Activated CD8-positive, alpha-beta T cell treated with anti-CD3 and anti-CD28 coated beads for 36 hours (primary cell): ENCODE measurements at places on chromosomes 5 and 9. TPM values are rescaled to one million over a fixed set of nuclear protein-coding genes. Genes with fewer than 3 reads are reported as not detected.
A peak's percentile ranks its signal among the peaks of the same experiment; 100 is the strongest.

GRCh38 chr9:126114409-126114760 lies 212.2 kb upstream of the MVB12B start:
- H3K27me3 ChIP-seq, result peaks cover 9% of the 10 kb centered on the region
- H3K4me3 ChIP-seq, result no peak overlapping the region
- no peaks in the 10 kb centered on the region for H3K36me3 ChIP-seq

DNA sequence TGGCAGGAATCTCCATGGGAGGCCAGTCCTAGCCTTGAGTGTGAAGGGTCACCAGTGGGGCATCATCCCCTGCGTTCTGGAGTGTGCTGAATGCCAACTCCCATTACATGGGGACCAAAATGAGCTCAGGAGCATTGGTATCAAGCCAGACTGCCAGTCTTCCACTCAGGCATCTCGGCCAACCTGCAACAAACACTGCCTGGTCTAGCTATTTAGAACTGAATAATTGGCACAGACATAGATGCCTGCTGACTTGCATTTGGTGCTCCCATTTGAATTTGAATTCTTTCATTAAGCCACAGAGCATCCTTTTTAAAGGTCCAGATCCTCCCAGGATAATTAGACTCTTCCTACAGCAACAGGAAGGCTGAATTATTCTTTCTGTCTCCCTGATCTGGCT lies 116.6 kb upstream of the ABCA1 start:
- no peaks in the 10 kb centered on the region for H3K4me1 ChIP-seq
- no peak for DNase-seq
- no peak overlapping the region for H3K4me3 ChIP-seq

GRCh38 chr5:84286662-84287061 lies 98.0 kb downstream of the EDIL3 start:
- no peaks in the 10 kb centered on the region for H3K27me3 ChIP-seq
- H3K27ac ChIP-seq, result no peak overlapping the region
- H3K4me3 ChIP-seq, result no peak overlapping the region
- H3K4me1 ChIP-seq, result no peaks in the 10 kb centered on the region
- H3K36me3 ChIP-seq, result no peaks in the 10 kb centered on the region

DNA sequence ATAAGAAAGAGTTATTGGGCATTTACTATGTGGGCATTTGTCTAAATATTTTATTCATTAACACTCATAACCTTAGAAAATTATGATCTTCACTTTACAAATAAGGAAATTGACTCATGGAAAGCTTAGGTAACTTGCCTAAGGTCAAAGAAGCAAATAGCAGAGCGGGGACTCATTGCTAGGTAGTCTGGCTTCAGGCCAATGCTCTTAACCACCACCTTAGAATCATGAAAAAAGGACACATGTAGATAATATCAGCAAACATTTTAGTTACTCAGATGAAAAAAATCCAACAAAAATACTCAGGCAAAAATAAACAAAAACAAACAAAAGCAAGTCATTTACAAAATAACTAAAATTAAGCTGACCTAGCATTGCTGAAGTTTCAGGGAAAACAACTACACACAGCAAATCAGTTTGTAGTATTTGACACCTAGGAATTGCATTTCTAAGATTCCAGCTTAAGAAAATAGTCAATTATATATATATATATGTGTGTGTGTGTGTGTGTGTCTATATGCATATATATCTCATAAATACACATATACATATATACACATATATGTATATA lies 166.0 kb downstream of the HMHB1 start:
- H3K27me3 ChIP-seq, result no peaks in the 10 kb centered on the region
- H3K4me3 ChIP-seq, result no peak overlapping the region
- H3K27ac ChIP-seq, result no peak overlapping the region
- DNase-seq, result no peak
- no peaks in the 10 kb centered on the region for H3K36me3 ChIP-seq
- no peaks in the 10 kb centered on the region for H3K4me1 ChIP-seq

DNA sequence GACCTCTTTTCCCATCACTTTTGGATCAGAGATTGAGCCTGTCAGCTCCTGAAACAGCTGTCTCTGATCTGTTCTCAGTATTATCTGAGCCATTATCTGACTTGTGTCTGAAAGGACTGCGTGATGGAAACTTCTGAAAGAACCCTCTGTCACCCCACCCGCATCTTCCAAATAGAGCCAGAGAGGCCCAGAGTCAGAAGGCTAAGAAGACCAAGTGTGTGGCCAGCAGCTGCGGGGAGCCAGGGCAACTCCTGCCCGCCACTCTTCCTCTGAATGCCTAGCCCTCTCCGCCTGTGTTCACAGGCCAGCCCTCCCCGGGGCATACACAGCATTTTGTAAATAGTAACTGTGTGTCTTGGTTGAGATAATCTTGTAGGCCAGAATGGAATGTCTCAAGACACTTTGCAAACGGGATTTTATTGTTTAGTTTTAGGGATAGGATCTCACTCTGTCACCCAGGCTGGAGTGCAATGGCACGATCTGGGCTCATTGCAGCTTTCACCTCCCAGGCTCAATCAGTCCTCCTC lies 92.7 kb downstream of the AOPEP start:
- H3K4me3 ChIP-seq, result no peak overlapping the region
- H3K36me3 ChIP-seq, result peaks cover 5% of the 10 kb centered on the region
- peaks cover 7% of the 10 kb centered on the region for H3K4me1 ChIP-seq
- H3K27me3 ChIP-seq, result no peaks in the 10 kb centered on the region

GRCh38 chr5:73861313-73861988 lies 235.5 kb downstream of the ARHGEF28 start:
- H3K4me3 ChIP-seq, result no peak overlapping the region
- no peaks in the 10 kb centered on the region for H3K36me3 ChIP-seq
- H3K27ac ChIP-seq, result no peak overlapping the region
- no peak for DNase-seq
- peaks cover 20% of the 10 kb centered on the region for H3K27me3 ChIP-seq

DNA sequence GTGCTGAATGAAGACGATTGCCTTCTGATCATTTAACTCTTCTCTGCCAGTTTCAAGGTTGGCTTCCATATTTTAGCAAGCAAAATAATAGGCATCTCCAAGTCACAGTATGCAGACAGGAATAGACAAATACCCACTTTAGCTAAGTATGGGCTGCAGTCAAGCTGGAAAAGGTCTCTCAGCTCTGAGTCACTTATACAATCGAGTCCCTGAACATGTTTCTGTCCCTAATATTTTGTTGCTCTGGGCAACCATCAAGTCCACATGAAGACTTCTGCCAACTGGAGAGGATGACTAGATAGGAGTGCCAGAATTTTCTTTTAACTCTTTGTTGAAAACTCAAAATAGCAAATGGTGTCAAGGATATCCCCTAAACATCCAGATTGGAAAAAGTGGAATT lies 575.3 kb downstream of the RAB3C start:
- H3K4me1 ChIP-seq, result peaks cover 22% of the 10 kb centered on the region
- H3K36me3 ChIP-seq, result no peaks in the 10 kb centered on the region
- no peak overlapping the region for H3K27ac ChIP-seq
- H3K4me3 ChIP-seq, result no peak overlapping the region

GRCh38 chr5:109865637-109866036 lies 175.9 kb downstream of the MAN2A1 start:
- no peak overlapping the region for H3K4me3 ChIP-seq
- peaks cover 69% of the 10 kb centered on the region for H3K4me1 ChIP-seq
- peak; percentile 38 for DNase-seq

- H3K4me3 ChIP-seq, result peak overlapping the region; percentile 57
- no peaks in the 10 kb centered on the region for H3K27me3 ChIP-seq
- DNase-seq, result no peak
- no peak overlapping the region for H3K27ac ChIP-seq
Observed at GRCh38 chr9:137458194-137459151, 661 bp downstream of the NSMF start.

DNA sequence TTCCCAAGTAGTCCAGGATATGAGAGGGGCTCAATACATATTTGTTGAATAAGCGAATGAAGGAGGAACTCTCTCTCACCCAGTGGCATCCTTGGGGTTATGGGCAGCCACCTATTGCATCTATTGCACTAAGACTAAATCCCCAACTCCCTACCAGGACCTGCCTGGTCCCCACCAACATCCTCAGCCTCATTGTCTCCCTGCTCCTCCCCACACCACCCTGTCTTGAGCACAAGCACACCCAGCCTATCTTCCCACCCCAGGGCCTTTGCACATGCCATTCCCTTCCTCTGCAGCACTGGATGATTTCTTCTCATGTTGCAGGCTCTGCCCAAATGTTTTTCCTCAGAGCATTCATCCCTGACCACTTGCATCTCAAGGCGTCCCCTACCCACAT lies 133.8 kb downstream of the BARX1 start:
- no peak for DNase-seq
- H3K4me3 ChIP-seq, result no peak overlapping the region
- no peaks in the 10 kb centered on the region for H3K36me3 ChIP-seq

GRCh38 chr9:112705768-112706427 lies 12.0 kb downstream of the INIP start:
- H3K27me3 ChIP-seq, result no peaks in the 10 kb centered on the region
- no peak overlapping the region for H3K4me3 ChIP-seq
- peaks cover 23% of the 10 kb centered on the region for H3K4me1 ChIP-seq
- peaks cover 18% of the 10 kb centered on the region for H3K36me3 ChIP-seq

- no peaks in the 10 kb centered on the region for H3K27me3 ChIP-seq
- no peak for DNase-seq
- no peak overlapping the region for H3K4me3 ChIP-seq
Observed at GRCh38 chr5:132446621-132447020, 44.0 kb downstream of the IRF1 start.

DNA sequence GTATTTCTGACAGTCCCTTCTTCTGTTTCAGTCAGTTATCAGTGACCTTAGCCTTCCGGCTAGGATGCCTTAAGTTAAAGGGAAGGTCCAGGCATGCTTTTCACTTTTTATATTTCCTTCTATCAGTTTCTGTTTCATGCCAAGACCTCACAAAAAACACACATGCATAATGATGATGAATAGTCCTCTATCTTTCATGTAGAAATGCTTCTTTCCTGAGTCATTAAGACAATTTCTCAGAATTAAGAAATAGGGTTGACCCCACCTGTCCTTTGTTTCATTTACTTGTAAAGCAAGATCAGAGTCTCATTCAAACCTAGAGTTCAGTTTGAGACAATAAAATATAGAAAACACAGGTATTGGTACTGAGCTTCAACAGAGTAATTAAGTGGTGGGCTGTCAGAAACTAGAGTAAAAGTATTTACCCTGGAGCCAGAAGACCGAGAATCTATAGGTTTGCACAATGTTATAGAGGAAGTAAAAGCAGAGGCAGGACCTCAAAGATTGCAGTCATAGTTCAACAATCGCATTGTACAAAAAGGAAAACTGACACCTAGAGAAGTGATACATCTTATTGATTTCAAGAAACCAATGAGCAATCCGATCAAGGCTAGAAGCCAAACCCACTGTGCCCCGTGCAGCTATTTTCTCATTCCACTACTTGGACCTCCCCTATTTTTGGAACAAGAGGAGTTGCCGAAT lies 118.7 kb upstream of the PUM3 start:
- H3K36me3 ChIP-seq, result no peaks in the 10 kb centered on the region
- no peak for DNase-seq
- no peaks in the 10 kb centered on the region for H3K4me1 ChIP-seq
- H3K4me3 ChIP-seq, result no peak overlapping the region
- H3K27me3 ChIP-seq, result peaks cover 7% of the 10 kb centered on the region

DNA sequence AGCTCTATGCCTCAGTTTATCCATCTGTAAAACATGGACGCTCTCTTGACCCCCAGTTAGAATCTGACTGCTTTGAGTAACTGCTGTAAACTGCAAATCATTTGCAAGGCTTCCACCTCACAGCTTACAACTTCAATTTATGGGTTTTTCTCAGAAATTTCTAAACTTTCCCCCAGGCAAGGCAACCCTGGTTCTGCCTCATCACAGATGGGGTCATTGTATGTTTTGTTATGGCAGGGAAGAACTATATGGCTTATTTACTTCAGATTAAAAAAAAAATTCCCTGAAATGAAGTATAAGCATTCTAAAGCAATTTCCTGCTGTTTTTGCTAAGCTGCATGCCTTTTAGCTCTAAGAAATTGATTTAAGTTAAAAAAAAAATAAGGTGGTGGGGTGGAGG lies 60.0 kb downstream of the TMEM215 start:
- no peak overlapping the region for H3K27ac ChIP-seq
- no peaks in the 10 kb centered on the region for H3K36me3 ChIP-seq
- H3K4me3 ChIP-seq, result no peak overlapping the region
- H3K27me3 ChIP-seq, result peaks cover 13% of the 10 kb centered on the region

- H3K4me1 ChIP-seq, result peaks cover 20% of the 10 kb centered on the region
- DNase-seq, result peak; percentile 60
- no peaks in the 10 kb centered on the region for H3K27me3 ChIP-seq
- peaks cover 7% of the 10 kb centered on the region for H3K36me3 ChIP-seq
- no peak overlapping the region for H3K4me3 ChIP-seq
Observed at GRCh38 chr9:137397675-137398423, 25.1 kb downstream of the EXD3 start.

DNA sequence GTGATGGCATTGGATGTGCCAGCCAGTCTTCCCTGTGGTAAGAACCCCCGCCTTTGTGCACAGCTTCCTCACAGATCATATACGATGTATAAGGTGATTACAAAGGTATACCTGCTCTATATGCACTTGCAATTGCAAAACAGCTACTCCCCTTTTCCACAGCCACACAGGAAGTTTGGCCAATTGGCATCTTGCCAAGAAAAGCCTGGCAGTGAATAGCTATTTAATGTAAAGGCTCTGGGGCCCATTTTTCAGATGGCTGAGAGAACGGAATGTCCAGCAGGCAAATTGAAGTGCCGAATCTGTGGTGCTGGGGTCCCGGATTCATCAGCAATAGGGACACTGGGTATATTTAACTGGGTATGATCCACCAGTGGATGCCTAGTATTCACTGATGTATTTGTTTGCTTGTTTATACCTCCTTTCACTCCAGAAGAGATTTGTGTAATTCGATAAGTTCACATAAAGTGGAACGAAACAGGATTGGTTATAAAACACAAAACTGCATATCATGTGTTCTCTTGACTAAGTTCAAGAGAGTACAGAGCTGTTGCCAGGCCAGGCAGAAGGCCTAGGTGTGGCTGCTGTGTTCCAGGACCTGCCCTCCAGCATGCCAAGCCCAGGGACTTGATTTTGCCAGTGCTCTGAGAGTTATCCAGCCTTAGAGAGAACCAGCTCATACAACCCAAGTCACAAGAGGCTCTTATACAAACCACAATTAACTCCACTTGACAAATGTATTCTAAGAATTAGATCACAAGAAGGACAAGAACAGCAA lies 27.7 kb upstream of the GABRP start:
- no peaks in the 10 kb centered on the region for H3K36me3 ChIP-seq
- DNase-seq, result no peak
- H3K4me1 ChIP-seq, result no peaks in the 10 kb centered on the region
- H3K27ac ChIP-seq, result no peak overlapping the region

- no peak for DNase-seq
- H3K27me3 ChIP-seq, result peaks cover 9% of the 10 kb centered on the region
- H3K4me3 ChIP-seq, result no peak overlapping the region
- H3K4me1 ChIP-seq, result no peaks in the 10 kb centered on the region
Observed at GRCh38 chr5:173395257-173395932, 67.2 kb upstream of the STC2 start.

DNA sequence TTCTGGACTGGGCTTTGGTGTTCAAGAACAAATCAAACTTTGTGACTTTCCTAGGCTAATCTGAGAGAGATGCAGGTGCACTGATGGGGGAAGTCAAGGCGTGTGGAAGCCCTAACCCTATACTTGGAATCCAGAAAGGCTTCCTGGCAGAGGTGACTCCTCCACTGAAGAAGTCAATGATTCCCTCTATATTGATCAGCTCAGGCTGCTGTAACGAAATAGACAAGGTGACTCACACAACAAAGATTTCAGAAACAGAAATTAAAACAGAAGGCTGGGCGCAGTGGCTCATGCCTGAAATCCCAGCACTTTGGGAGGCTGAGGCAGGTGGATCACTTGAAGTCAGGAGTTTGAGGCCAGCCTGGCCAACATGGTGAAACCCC lies 69.6 kb upstream of the GGTA1 start:
- H3K27ac ChIP-seq, result no peak overlapping the region
- H3K4me1 ChIP-seq, result no peaks in the 10 kb centered on the region
- H3K36me3 ChIP-seq, result no peaks in the 10 kb centered on the region
- H3K27me3 ChIP-seq, result peaks cover 3% of the 10 kb centered on the region
- no peak for DNase-seq

Gene IFNB1
- 1.1 TPM for total RNA-seq

Gene SLC45A2
- not detected for total RNA-seq

Gene PDE6A
- total RNA-seq, result not detected

Gene PCDHB13
- not detected for total RNA-seq

Gene HRCT1
- total RNA-seq, result not detected
